IMR-90 (cell line): ENCODE measurements at places on chromosomes 1 and 21. TPM values are rescaled to one million over a fixed set of nuclear protein-coding genes. Genes with fewer than 3 reads are reported as not detected.

HPCAL4 gene
- total RNA-seq, result not detected in 2 replicates

CCDC185 gene
- total RNA-seq, result not detected in 2 replicates

TOMM20 gene
- total RNA-seq, result 75.3 and 135 TPM in 2 replicates

KRTAP19-1 gene
- total RNA-seq, result not detected in 2 replicates

GSTM2 gene
- 6.9 and 10.2 TPM in 2 replicates for total RNA-seq

LEMD1 gene
- total RNA-seq, result not detected in 2 replicates

VAV3 gene
- 0.18 and 0.28 TPM in 2 replicates for total RNA-seq

- peak; percentile 65 for DNase-seq
Measured at GRCh38 chr1:87236585-87236984, 92.1 kb upstream of the LMO4 start.

- DNase-seq, result no peak
Measured at GRCh38 chr1:182145441-182145840, 83.9 kb upstream of the ZNF648 start.

DNA sequence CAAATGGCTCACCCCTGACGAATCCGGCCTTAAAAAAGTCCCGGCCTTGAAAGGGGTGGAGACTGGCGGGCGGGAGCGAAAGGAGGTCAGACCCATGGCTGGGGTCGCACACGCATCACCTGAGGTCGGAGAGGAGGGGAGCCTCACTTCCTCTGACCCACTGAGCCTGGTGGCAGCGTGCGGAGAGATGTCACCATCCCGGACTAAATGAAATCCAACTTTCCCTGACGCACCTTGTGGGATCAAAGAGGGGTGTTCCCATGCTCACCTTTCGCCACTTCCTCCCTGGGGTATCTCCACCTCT is 709 bp upstream of the SLC41A1 start:
- peak; percentile 65 for DNase-seq

DNA sequence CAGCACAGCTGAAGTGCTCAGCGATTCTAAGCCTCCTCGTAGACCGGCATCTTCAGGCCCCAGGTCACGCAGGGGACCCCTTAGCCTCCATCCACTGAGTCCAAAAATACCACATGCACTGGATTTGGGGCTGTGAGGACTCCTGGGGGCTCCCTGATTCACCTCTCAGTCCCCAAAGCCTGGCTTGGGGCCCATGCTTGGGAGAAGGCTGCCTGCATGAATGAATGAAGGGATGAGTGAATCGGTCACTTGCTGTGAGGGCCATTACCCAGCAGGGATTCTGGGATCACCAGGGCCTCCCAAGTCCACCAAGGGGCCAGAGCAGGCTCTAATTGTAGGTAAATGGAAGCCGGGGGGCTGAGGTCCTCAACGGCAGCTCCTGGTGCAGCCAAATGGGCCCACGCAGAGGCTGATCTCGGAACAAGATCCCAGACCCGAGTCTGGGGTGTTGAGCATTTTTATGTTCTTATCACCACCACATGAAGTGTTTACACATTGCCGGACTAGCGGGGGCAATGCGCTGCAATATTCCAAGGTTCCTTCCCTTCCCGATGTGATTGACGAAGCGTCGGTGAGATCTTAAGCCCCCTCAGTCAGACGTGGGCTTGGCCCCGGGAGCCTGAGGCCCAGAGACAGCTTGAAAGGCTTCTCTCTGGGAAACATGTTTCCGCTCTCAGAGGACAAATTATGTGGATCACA is 13.6 kb upstream of the ARHGEF16 start:
- DNase-seq, result no peak

DNA sequence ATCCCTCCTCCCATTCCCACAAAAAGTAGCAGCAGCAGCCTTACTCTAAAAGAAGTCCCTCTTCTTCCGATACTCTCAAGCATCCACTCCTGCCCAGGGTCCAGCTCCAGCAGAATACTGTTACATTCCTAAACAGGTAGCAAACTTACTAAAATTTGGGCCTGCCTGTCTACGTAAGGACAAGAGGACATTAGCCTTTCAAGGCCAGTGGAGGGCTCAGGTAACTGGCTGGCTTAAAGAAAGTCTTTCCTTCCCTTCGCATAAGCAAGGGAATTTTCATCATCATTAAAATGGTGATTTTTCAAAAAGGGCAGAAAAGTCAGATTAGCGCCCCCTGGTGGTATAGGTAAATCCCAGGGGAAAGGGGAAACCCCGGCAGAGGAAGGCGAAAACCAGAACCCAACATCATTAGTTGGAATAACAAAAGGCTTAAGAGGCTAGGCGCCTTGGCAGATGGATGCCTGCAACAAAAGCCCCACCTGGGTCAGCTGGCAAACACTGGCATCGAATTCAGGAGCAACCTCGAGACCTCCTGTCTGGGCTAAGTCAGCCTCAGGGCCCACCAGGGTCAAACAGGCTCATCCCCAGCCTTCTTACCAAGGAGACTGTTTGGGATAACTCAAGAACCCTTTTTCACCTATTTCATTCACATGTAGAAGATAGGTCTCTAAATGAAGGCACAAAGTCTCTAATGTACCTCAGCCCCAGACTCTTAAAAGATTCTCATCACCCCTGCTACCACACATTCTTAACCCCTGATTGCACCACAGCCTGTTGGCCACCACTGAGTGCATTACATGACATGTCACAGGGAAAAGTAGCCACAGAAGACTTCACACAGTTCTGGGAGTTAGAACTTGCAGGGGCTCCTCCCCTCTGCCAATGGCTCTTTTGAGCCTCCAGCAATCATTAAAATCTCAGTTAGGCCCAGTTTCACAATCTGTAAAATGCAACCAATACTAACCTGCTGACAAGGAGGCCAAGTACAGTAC is 36.7 kb downstream of the ERI3 start:
- DNase-seq, result peak; percentile 23

- no peak for DNase-seq
Measured at GRCh38 chr1:54120698-54121481, 31.9 kb downstream of the CDCP2 start.

DNA sequence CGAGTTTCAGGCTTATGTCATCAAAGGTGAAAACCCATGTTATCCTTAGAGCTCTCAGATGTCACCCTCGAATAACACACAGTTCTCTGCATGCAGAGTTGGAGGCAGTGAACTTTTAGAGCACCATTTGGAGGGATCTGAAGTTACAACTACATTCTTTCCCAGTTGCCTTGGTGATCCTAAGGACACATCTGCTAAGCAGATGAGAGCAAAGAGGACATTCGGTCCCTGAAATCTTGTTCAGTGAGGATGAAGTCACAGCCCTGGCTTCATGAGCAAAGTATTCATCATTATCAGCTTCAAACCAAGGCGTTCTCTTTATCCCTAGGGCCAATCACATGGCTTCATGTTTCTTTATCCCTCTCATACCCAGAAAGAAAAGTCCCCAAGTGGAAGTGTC is 23.1 kb upstream of the MCOLN2 start:
- peak; percentile 10 for DNase-seq

DNA sequence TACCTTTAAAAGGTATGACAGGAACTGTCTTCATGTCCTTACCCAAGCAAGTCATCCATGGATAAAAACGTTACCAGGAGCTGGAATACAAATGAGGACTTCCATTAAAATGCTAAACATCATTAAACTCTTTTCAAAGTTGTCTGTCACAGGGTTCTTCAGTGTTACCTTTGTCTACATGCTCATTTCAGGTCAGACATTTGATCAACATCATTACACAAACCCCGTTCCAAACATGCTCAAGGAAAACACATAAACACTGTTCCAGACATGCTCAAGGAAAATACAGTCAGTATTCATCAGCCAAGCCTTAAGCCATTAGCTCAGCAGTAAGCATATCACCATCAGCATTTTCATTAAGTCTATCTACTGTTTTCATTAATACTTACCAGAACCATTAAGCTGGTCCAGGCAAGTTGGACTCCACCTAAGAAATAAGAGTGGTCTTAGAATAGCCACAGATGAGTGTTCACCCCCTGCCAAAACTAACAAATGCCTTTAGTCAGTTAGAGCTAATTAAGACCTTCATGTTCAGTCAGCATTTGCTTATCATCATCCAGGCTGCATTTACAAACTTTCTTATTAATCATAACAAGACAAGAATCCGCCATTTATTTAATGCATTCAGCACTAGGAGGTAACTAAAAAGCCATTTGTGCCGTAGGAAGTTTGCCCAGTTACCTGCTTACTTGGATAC is 2.2 kb downstream of the GAS5 start:
- DNase-seq, result no peak

GRCh38 chr1:178262120-178262500 is 168.2 kb downstream of the RASAL2 start:
- peak; percentile 92 for DNase-seq

DNA sequence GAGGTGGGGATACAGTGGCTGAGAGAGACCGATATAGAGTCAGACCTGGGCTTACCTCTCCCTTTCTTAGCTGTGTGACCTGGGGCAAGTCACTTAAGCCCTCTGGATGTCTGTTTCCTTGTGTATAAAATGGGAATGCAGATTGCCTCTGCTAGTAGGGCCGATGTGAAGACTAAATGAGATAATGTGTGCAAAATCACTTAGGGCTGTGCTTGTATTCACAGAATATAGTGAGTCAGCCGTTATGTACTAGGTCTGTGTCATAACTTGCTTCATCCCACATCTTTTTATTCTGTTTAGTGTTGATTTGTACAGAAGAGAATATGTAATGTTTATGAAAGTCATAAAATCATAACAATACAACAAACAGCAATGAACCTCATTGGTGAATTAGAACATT is 56.0 kb downstream of the PTPRU start:
- DNase-seq, result peak; percentile 27

DNA sequence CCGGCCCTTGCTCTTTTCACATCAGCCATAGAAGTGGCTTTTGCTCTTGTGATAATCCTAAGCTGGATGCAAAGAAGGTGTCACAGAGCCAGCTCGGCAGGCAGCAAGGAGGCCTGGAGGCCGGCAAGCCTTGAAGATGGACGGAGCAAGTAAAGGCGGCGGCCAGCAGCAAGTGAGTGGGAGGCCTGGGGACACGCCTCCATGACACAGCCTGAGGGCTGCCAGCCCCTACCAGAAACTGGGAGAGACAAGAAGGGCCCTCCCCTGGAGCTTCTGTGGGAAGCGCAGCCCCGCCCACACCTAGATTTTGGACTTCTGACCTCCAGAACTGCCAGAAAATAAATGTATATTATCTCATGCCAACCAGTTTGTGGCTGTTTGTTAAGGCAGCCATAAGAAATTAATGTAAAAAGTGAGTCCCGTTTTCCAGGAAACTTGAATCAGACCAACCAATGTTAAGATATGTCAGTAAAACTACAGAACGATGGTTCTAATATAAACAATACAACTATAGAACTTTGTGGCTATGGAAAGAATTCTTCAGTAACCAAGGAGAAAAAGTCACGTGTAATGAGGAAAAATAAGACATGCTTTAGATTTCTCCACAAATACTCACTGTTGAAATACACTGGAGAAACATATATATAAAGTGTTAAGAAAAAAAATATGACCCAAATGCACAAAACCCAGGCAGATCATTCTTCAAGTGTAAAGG is 49.9 kb downstream of the BACE2 start:
- DNase-seq, result peak; percentile 74

- DNase-seq, result no peak
Measured at GRCh38 chr1:167148421-167148820, 54.5 kb downstream of the STYXL2 start.

DNA sequence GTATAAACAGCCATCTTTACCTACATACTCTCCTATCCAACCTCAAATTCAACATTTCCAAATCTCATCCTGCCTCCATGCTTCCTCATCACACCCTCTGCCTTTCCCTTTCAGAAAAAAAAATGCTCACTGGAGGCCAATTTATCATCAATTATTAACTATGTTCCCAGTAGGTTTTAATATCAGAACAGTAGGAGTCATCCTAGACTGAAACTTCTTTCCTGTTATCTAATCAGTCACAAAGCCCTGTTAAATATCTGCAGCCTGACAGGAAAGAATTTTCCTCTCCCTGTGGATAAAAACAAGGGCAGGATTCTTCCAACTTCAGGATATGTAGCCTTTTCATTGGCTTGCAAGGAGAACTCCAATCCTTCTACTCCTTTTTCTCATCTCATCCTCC is 28.4 kb downstream of the EGLN1 start:
- DNase-seq, result no peak

DNA sequence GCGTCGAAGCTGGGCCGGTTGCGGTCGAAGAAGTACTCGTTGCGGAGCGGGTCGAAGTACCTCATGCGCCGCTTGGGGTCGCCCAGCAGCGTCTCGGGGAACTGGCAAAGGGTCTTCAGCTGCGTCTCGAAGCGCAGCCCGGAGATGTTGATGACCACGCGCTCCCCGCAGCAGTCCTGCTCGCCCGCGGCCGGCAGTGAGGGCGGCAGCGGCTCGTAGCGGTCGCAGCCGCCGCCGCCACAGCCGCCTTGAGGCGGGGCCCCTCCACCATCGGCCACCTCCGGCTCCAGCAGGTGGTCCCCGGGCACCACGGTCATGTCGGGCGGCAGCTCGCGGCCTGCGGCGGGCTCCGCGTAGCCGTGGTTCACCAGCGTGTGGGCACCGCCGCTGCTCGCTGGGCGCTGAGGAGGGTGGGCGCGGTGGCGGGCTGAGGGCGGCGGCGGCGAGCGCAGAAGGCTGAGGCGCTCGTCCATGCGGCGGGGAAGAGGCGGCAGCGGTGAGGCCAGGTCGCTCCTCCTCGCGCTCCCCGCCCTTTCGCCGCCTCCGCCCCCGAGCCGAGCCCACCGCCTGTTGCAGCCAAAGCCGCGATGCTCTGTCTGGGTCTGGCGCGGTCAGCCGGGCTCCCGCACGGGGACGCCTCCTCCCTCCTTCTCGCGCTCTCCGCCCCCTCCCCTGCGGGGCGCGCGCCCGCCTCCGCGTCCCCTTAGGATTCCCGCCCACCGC is at the start of gene KCNA3:
KCNA3 (minus strand) TSS at position 604 of the 723 bp plus-strand sequence; CDS start at position 473, 131 bp downstream.
- DNase-seq, result no peak

GRCh38 chr1:63887809-63888208 is 114.0 kb downstream of the ROR1 start:
- no peak for DNase-seq

GRCh38 chr1:205293350-205294074 is 28.0 kb downstream of the NUAK2 start:
- DNase-seq, result no peak

- no peak for DNase-seq
Measured at GRCh38 chr1:207412845-207413244, 41.3 kb upstream of the CR2 start.

DNA sequence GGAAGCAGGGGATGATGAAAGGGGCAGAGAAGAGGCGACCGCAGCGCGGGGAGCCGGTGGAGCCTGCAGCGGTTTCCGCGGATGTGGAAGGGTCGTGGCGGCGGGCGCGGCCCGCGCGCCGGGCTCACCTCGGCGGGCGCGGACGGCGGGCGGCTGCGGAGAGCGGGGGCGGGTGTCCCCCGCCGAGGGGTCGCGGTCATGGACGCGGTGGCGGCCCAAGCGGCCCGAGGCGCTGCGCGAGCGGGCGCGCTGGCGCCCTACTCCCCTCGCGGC is 572 bp downstream of the LPGAT1 start:
- no peak for DNase-seq
